ENCODE measurements at places on chromosomes 2 and 18. TPM values are rescaled to one million over a fixed set of nuclear protein-coding genes. Genes with fewer than 3 reads are reported as not detected.
A peak's percentile ranks its signal among the peaks of the same experiment; 100 is the strongest.

- no peaks in the 10 kb centered on the region for H3K36me3 ChIP-seq
- no peak overlapping the region for H3K27ac ChIP-seq
- H3K27me3 ChIP-seq = no peaks in the 10 kb centered on the region
Measured at GRCh38 chr18:45634454-45634853, 19.2 kb downstream of the SLC14A2 start.

Gene TRIP12
- 144 TPM for total RNA-seq

GRCh38 chr2:200453853-200454534, 55.9 kb downstream of the KCTD18 start:
- no peak overlapping the region for H3K27ac ChIP-seq
- no peak for DNase-seq
- no peak overlapping the region for H3K4me3 ChIP-seq
- H3K36me3 ChIP-seq = peaks cover 4% of the 10 kb centered on the region

DNA sequence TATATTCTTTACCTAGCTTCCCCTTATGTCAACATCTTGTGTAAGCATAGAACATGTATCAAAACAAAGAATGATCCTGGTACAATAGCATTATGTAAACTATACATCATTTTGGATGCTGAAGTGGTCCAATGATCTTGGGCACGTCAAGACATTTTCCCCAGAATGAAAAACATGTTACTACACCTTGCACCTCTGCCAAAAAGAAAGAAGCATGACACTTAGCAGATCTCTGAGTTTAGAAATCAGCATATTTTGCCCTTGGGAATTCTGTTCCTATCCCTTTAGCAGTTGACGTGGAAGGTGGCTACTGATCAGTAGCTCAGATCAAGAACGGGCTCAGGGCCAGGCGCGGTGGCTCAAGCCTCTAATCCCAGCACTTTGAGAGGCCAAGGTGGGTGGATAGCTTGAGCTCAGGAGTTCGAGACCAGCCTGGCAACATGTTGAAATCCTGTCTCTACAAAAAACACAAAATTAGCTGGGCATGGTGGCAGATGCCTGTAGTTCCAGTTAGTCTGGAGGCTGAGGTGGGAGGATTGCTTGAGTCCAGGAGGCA, 1.7 kb upstream of the LCLAT1 start:
- no peak for DNase-seq
- H3K27me3 ChIP-seq = no peaks in the 10 kb centered on the region
- peaks cover 20% of the 10 kb centered on the region for H3K4me1 ChIP-seq
- no peaks in the 10 kb centered on the region for H3K36me3 ChIP-seq
- H3K27ac ChIP-seq = no peak overlapping the region

DNA sequence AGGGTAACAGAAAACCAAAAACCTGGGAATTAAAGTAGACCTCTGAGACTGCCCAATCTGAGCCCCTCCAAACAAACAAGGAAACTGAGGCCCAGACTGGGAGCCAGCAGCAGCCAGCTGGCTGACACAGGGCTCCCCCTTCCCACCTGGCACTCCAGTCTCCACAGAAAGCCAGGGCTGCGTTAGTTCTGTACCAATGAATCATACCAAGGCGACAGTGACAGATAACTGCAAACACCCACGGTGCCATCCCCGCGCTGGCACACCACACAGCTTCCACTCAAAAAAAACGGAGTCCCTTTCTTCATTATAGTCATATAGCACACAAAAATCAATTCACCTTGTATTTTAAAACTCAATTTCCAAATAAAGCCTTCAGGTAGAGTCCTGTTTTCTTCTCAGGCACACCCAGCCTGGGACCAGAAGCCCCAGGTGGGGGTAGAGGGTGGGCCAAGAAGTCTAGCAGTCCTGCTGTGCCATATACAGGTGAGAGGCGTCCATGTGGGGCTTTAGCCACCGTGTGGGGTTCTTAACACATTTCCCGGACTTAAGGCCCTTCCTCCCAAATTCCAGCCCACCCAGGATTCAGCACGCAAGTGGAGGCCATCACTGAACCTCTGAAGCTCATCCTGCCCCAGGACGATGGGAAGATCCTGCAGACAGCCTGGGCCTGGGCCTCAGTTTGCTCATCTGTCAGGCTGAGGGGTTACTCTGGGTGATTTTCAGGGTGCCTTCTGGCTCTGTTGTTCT, 1.2 kb downstream of the PER2 start:
- H3K4me3 ChIP-seq = peak overlapping the region; percentile 77
- H3K27ac ChIP-seq = peak overlapping the region; percentile 95
- H3K4me1 ChIP-seq = no peaks in the 10 kb centered on the region
- no peaks in the 10 kb centered on the region for H3K36me3 ChIP-seq
- H3K27me3 ChIP-seq = no peaks in the 10 kb centered on the region

GRCh38 chr2:55530539-55531081, 11.1 kb downstream of the CFAP36 start:
- H3K4me1 ChIP-seq = no peaks in the 10 kb centered on the region
- H3K27ac ChIP-seq = no peak overlapping the region
- DNase-seq = no peak
- no peak overlapping the region for H3K4me3 ChIP-seq
- peaks cover 18% of the 10 kb centered on the region for H3K36me3 ChIP-seq

Gene SNED1
- total RNA-seq = 15.0 TPM

DNA sequence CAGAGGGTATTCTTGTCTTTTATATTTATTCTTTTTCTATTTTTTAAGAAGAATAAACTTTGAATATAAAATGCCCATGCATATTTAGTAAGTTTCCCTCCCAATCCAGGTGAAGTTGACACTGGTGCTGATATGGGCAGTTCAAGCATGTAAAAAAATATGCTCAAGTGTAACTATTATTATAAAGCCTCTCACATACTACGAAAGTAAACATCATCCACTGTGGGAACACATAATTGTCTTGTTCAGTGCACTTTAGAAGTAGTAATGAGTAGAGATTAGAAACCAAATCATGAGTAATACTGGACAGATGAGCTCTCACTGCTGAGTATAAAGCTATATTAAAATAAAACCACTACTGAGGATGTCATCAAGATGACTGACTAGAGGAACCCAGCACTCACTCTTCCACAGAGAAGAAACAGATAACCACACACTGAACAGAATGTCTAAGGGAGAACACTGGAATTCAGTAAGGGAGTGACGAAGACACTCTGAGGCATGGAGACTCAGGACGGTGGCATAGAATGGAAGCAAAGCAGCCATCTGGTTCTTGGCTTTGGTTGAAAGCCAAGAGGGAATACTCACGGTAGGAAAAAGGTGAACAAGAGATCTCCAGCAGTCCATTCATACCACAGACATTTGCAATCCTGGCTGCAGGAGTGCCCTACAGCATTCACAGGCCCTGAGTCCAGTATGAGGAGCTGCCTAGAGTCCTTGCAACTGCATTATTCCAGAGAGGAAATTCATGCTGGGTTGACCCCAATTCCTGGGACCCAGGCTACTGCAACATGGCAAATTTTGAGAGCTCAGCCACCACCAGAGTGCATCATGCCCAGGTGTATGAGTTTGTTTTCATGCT, 9.5 kb upstream of the FAM110C start:
- H3K36me3 ChIP-seq = no peaks in the 10 kb centered on the region
- DNase-seq = no peak
- H3K27me3 ChIP-seq = no peaks in the 10 kb centered on the region

Gene GALNT5
- 1.1 TPM for total RNA-seq

DNA sequence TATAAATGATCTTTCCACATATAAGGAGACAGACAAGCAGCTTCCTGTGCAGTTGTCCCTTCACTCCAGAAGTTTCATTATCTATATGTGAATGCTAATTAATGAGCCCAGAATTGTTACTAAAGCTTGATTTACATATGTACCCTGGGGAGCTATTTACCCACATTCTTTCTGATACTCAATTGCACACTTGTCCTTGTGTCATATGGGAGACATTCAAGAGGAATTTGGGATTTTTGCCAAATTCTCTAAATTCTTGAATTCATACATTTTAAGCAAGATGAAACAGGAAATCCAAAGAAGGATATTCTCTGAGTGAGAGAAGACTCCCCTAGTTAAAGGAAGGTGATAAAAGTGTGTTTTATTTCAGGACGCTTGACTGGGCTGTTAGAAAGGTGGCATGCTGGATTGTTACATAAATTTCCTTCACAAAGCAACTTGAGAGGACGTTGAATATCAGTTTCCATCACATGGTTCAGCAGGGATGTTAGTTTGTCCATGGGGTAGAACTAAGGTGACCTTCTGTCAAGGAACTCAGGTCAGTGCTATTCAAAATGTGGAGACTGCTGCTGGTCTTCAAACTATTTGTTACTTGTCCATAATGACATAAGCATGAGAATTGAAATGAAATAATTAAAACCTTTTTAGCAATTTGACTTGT, 368.2 kb downstream of the IRS1 start:
- H3K4me1 ChIP-seq = no peaks in the 10 kb centered on the region
- H3K4me3 ChIP-seq = no peak overlapping the region
- no peak overlapping the region for H3K27ac ChIP-seq
- H3K36me3 ChIP-seq = no peaks in the 10 kb centered on the region
- no peaks in the 10 kb centered on the region for H3K27me3 ChIP-seq

- H3K36me3 ChIP-seq = no peaks in the 10 kb centered on the region
- H3K27ac ChIP-seq = no peak overlapping the region
- DNase-seq = no peak
- H3K27me3 ChIP-seq = no peaks in the 10 kb centered on the region
- H3K4me3 ChIP-seq = no peak overlapping the region
- H3K4me1 ChIP-seq = no peaks in the 10 kb centered on the region
Measured at GRCh38 chr2:57434972-57435371, 611.6 kb upstream of the VRK2 start.

Gene DSC1
- total RNA-seq = not detected

DNA sequence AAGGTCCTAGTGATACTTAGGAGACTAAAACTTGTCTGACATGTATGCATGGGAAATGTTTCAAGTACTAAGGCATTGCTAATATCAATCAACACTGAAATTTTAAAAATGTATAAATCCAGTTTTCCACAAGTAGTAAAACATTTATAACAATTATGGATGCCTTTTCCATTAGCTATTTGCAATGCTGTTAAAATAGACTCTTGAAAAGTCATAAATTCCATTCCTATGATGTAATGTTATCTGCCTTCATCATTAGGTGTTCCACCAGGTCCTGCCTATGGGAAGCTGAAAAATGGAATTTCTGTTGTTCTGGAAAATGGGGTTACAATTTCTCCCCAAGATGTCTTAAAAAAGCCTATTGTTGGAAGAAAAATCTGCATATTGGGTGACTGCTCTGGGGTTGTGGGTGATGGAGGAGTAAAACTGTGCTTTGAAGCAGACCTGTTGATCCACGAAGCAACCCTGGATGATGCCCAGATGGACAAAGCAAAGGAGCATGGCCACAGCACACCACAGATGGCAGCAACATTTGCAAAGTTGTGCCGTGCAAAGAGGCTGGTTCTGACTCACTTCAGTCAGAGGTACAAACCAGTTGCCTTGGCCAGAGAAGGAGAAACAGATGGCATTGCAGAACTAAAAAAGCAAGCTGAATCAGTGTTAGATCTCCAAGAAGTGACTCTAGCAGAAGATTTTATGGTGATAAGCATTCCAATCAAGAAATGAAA, 18.7 kb downstream of the ELAC1 start:
- no peak overlapping the region for H3K4me3 ChIP-seq
- no peaks in the 10 kb centered on the region for H3K36me3 ChIP-seq
- no peak overlapping the region for H3K27ac ChIP-seq
- H3K27me3 ChIP-seq = no peaks in the 10 kb centered on the region
- no peak for DNase-seq

- no peak for DNase-seq
- no peaks in the 10 kb centered on the region for H3K4me1 ChIP-seq
- no peaks in the 10 kb centered on the region for H3K36me3 ChIP-seq
- H3K27ac ChIP-seq = no peak overlapping the region
- no peaks in the 10 kb centered on the region for H3K27me3 ChIP-seq
- no peak overlapping the region for H3K4me3 ChIP-seq
Measured at GRCh38 chr2:158914066-158914465, 54.4 kb upstream of the TANC1 start.

GRCh38 chr18:13563390-13563805, 163.0 kb downstream of the FAM210A start:
- H3K27me3 ChIP-seq = no peaks in the 10 kb centered on the region
- no peak overlapping the region for H3K4me3 ChIP-seq
- H3K4me1 ChIP-seq = peaks cover 68% of the 10 kb centered on the region
- no peak overlapping the region for H3K27ac ChIP-seq

DNA sequence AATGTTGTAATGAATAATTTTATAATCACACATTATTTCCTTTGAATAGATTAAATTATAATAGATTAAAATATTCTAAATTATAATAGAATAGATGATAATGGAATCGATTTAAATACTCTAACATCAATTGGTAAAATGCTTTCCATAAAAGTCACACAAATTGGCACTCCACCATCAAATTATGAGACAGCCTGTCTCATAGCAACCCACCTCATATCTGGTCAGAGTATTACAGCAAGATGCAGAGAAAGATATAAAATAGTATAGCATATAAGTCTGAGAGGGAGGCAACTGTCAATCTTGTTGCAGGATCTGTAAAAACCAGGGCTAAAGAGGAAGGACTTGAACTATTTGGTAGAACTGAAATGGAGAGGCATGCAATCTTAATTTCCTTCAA, 98.4 kb upstream of the NCKAP5 start:
- DNase-seq = no peak
- no peaks in the 10 kb centered on the region for H3K4me1 ChIP-seq

GRCh38 chr2:100248044-100248330, 74.3 kb downstream of the LONRF2 start:
- no peak for DNase-seq
- no peaks in the 10 kb centered on the region for H3K36me3 ChIP-seq
- H3K4me3 ChIP-seq = no peak overlapping the region
- no peaks in the 10 kb centered on the region for H3K27me3 ChIP-seq
- H3K4me1 ChIP-seq = no peaks in the 10 kb centered on the region

DNA sequence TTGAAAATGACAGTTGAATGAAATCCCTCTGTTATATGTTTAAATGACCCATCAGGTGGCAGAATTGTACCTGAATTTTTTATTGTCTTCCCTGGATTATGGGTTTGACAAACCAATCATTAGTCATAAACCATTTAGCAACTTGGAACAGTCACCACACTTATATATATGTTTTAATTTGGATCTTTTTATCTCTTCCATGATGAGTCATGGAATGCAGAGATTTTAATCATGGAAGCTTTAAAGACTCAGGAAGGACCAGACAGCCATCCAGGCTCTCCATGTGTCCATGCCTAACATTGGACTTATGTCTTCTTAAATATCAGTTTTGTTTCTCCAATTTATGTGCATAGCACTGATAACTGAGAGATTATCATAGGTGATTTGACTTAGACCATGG, 188.3 kb upstream of the ZSWIM2 start:
- H3K4me3 ChIP-seq = no peak overlapping the region
- no peaks in the 10 kb centered on the region for H3K4me1 ChIP-seq
- no peaks in the 10 kb centered on the region for H3K36me3 ChIP-seq
- H3K27me3 ChIP-seq = no peaks in the 10 kb centered on the region

Gene SLC4A3
- total RNA-seq = 5.0 TPM

Measured in sigmoid colon (tissue), 7 donors.